ENCODE measurements at places on chromosomes 1 and 21. TPM values are rescaled to one million over a fixed set of nuclear protein-coding genes. Genes with fewer than 3 reads are reported as not detected.

Gene ERMAP
- 4.4 TPM for total RNA-seq

Gene CCDC27
- not detected for total RNA-seq

Gene KCNJ9
- not detected for total RNA-seq

Gene SLC30A10
- total RNA-seq = not detected

Gene SLC1A7
- total RNA-seq = not detected

Gene EPS8L3
- not detected for total RNA-seq

Gene RRP15
- 20.9 TPM for total RNA-seq

- H3K4me1 ChIP-seq = peaks cover 26% of the 10 kb centered on the region
- DNase-seq = no peak
- no peaks in the 10 kb centered on the region for H3K27me3 ChIP-seq
- peak overlapping the region; percentile 58 for H3K27ac ChIP-seq
Observed at GRCh38 chr21:44058981-44059380, 46.9 kb downstream of the TRAPPC10 start.

GRCh38 chr1:153100245-153100644, 5.9 kb upstream of the SPRR2E start:
- no peak for DNase-seq
- H3K4me3 ChIP-seq = no peak overlapping the region
- peaks cover 16% of the 10 kb centered on the region for H3K27me3 ChIP-seq
- no peaks in the 10 kb centered on the region for H3K36me3 ChIP-seq
- H3K4me1 ChIP-seq = no peaks in the 10 kb centered on the region

GRCh38 chr1:156128308-156128653, 13.8 kb downstream of the LMNA start:
- H3K4me3 ChIP-seq = no peak overlapping the region
- no peak overlapping the region for H3K27ac ChIP-seq
- H3K4me1 ChIP-seq = peaks cover 67% of the 10 kb centered on the region

DNA sequence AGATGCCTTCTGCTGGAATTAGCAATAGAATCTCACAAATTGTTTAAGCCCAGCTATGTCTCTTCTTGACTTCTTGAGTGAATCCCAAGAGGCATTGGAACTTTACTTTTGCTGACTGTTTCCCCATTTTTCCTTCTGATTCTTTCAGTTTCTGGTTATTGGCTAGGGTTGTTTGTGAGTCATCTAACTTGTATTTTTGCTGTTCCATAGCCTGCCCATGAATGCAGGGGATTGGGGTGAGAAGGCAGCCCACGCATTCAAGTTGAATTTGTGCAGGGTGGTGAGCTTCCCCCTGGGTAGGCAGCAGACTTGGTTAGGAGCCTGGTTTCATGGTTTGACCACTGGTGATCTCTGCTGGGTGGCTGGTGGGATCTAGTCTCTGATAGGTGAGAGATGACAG, 10.4 kb upstream of the KLF17 start:
- peaks cover 14% of the 10 kb centered on the region for H3K27me3 ChIP-seq
- H3K36me3 ChIP-seq = no peaks in the 10 kb centered on the region
- DNase-seq = no peak
- H3K4me1 ChIP-seq = no peaks in the 10 kb centered on the region

Data from activated CD8-positive, alpha-beta T cell treated with anti-CD3 and anti-CD28 coated beads for 36 hours (primary cell).